Iris pigment epithelial cell (primary cell): ENCODE measurements at places on chromosomes 1 and 21.

GRCh38 chr1:224640587-224640986, 24.5 kb downstream of the CNIH3 start:
- no peak for DNase-seq

GRCh38 chr1:26471498-26472319, 531 bp upstream of the HMGN2 start:
- DNase-seq, result peak; percentile 65

DNA sequence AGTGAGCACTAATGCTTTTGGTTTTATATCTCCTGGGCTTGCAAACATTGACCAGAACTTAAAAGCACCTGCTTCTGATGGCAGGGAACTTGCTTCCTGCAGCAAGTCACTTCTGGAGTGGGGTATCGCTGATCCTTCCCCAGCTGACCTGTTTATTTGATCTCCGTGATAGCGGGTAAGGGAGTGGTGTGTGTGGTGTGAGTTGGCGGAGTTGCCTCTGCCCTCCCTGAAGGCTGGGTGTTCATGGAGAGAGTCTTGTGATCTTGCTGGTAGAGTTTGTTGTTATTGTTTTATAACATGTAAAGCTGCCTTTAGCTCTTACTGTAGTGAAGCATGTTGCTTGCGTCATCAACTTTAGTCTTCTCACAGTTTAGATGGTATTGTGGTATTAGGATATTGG, 3.9 kb downstream of the MFN2 start:
- no peak for DNase-seq

- no peak for DNase-seq
Measured at GRCh38 chr1:223792046-223792445, 53.7 kb downstream of the TP53BP2 start.

DNA sequence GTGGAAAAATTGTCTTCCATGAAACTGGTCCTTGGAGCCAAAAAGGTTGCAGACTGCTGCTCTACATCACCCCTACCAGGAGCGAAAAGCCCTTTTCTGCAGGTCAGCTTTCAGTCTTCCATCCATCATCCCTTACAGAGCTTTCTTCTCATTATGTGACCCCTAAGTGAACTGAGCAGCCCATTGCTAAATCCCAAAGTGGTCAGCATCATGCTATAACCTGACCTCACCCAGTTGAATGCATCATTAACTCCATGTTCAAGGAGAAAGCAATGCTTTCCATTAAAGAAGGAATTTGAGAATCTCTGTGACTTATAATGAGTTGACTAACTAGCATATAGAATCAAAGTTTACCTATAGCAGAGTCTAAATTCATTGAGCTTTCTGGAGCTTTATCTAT, 10.4 kb upstream of the IL24 start:
- DNase-seq, result peak; percentile 25

GRCh38 chr1:245645406-245645805, 490.6 kb downstream of the KIF26B start:
- no peak for DNase-seq

DNA sequence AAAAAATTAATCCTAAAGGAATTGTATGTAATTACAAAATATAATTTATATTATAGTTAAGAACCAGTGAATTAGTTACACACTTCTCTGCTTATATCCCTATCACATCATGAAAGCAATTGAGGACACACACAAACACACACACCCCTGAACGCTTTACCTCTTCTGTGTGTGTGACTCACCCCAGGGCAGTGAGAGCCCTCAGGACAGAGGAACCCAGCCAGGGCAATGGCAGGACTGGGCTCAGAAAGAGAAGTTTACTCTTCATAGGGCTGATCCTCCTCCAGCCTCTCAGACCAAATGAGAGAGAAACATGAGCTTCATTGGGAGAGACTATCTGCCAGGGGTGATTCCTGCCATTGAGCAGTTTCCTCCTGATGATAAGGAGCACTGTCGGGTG, 38.1 kb downstream of the SLC44A3 start:
- peak; percentile 49 for DNase-seq

DNA sequence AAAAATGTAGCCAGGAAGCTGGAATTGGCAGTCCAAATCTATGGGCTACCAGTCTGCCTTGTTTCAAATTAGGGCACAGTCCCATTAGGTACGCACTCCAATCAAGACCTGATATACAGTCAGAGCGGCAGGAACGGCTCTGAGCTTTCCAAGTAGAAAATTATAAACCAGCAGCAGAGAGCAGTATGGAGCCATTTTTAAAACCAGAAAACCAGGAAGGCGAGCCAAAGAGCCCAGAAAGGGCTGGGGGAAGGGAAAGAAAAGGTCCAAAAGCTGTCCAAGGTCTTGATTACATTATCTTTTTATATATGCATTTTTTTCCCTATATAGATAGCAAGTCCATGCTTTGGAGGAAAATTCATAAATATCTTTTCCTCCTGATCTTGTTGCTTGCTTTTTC, 719.0 kb downstream of the RWDD3 start:
- peak; percentile 7 for DNase-seq

GRCh38 chr1:116732726-116733125, 21.5 kb upstream of the CD2 start:
- no peak for DNase-seq

DNA sequence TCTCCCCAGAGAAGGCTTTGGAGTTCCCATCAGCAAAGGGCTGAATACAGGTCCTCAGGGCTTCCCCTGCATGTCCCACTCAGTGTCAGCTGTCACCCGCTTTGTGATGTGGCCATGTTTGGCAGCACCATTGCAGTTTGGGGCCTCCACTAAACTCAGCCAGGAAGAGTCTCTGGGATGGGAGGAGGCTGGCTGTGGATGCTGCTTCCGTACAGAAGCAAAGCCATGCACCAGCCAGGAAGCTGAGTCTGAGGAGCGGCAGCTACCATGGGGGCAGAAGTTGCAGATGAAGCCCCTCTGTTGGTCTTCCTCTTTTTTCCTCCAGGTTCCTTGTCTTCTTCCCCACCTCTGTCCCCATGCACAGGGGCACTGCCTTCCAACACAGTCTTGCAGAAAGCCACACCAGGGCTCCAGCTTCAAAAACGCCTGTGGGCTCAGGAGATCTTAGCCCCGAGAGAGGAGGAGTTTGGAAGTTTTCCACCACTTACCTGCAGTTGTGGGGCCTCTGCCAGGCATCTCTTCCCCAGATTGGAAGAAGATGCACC, 416.8 kb downstream of the NPHP4 start:
- no peak for DNase-seq

DNA sequence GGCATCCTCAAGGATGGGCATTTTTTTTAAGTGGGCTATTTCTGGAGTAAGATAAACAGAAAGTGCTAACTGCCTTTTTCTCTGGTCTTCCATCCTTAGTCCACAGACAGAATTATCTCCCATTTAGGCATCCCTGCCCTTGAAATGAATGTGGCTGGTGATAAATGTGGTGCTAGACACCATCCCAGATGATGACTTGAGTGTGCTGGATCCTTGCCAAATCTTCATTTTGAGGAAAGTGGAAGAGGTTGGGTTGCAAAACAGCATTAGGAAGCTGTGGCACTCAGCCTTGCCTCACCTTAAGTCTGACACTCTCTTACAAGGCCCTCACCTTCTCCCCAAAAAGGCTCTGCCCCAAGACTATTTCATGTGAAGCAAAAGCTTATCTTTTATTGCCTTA, 19.2 kb downstream of the MAB21L3 start:
- no peak for DNase-seq

- DNase-seq, result no peak
Measured at GRCh38 chr1:60908159-60908558, 174.2 kb upstream of the NFIA start.

DNA sequence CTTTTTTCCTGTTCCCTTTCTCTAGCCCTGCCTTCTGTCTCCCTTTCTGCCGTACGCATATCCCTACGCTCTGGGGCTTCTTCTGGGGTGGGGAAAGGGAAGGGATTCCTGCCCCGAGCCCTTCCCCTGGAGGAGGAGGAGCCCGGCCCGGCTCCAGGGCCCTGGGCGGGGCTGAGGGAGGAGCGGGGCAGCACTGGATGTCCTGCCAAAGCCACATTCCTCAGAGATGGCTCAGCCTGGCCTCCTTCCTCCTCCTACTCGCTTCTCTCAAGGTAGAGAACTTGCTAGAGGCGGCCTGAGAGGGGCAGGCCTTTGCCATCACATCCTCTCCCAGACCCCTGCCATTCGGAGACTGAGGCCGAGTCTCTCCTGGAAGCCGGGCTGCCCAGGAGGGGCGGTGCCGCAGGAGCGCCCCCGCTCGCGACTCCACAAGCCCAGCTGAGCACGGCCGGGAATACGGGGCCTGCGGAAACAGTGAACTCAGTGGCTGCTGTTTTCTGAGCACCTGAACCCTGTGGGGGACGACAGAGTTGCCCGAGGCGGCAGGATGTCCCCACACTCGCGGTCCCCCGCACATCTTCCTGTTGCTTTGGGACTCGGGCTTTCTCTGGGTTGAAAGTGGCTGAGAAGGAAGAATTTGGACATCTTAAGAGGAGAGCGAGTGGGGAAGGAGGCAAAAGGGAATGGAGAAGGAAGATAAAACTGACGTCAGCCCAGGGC, 12.2 kb downstream of the ADAMTSL4 start:
- DNase-seq, result peak; percentile 99

GRCh38 chr1:193593147-193593885, 406.9 kb upstream of the B3GALT2 start:
- DNase-seq, result no peak

DNA sequence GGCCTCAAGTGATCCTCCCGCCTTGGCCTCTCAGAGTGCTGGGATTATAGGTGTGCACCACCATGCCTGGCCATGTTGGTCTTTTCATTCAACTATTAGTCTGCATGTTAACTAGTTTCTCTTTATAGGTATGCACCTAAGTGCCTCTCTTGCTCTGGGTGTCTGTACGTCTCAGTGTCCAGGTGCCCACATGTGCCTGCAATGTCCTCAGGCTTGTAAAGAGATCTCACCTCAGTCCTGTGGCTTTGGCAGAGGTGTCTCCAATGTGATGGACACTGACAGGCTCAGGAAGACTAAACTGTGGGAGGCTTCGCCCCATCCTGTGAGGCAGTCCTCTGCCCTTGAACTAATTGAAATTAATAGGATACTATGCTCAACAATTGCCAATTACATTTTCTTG, 526.3 kb downstream of the PTPRU start:
- no peak for DNase-seq

- no peak for DNase-seq
Measured at GRCh38 chr21:45806042-45806441, 162.5 kb downstream of the PCBP3 start.

- DNase-seq, result no peak
Measured at GRCh38 chr1:8938232-8938999, 7.3 kb upstream of the CA6 start.

- peak; percentile 18 for DNase-seq
Measured at GRCh38 chr1:240739754-240740153, 127.8 kb upstream of the GREM2 start.

- DNase-seq, result no peak
Measured at GRCh38 chr1:15712168-15712567, 23.9 kb upstream of the SLC25A34 start.

GRCh38 chr1:209038735-209039134, 544.8 kb upstream of the CAMK1G start:
- no peak for DNase-seq

- DNase-seq, result no peak
Measured at GRCh38 chr1:151294742-151295462, 12.8 kb downstream of the ZNF687 start.
